ENCODE measurements at places on chromosomes 2 and 18.

GRCh38 chr2:102129951-102130646 is 12.4 kb upstream of the IL1R1 start:
- no peak for DNase-seq

DNA sequence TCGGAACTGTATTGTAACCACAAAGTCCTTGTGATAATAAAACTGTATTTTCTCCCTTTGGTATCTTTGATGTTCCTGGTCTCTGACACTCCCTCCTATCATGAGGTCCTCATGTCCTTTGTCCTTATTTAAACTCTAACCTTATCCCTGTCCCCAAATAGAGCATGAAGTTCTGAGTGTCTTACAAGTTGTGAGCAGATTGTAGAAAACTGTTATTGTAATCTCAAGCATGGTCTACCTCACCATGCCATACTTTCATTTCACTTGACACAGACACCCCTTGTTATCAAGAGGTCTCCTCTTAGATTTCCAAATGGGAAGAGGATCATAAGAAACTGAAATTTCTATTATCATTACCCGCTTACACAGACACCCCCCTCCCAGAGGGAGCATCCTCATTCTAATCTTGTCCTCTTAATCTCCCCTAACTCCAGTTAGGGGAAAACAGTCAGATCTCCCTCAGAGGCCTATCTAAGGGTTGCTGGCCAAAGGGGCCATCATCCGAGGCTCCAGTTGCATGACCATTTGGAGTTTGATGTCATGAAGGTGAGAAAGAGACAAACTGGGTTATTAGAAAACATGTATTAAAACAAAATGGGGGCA is 29.0 kb downstream of the MYO3B start:
- no peak for DNase-seq

DNA sequence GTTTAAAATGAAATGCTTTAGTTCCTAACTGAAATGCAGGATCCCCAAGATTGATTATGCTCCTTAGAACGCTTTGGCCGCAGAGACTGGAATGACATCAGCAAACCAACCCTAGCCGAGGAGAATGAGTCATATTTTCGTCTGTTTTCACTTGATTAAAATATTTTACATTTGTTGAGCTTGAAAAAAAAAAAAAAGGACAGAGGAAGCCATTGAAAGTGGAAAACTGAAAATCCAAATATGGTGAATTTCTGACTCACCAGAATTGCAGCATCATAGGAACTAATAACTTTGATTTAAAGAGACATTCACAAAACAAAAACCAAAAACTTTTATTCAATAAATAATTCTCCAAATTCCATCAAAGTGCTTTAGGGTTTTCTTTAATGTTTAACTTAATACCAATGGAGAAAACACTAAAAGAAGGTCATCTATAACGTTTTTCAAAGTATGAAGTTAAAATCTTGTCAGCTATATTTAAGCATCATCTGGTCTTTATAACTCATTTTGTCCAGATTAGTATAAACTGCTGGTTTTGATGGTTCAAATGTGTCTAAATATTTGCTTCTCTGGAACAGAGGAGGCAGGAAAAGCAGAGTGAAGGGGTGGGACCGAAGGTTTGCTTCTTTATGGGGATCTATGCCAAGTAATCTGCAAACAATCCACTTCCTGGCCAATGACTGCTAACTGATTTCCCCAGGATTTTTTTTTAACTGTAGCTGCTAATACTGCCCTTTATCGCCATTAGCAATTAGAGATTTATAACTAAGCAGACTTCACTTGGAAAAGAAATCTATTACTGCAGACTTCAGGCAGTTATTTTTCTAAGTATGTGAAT is 30.9 kb upstream of the COL5A2 start:
- no peak for DNase-seq

- no peak for DNase-seq
Observed at GRCh38 chr2:21633911-21634310, 510.1 kb downstream of the TDRD15 start.

- DNase-seq = no peak
Observed at GRCh38 chr2:222506230-222506935, 82.0 kb downstream of the SGPP2 start.

- no peak for DNase-seq
Observed at GRCh38 chr18:23532848-23533247, 29.5 kb downstream of the RMC1 start.

Data from anterior cingulate cortex (tissue), 58 donors.